ENCODE measurements at places on chromosomes 3 and 15. TPM values are rescaled to one million over a fixed set of nuclear protein-coding genes. Genes with fewer than 3 reads are reported as not detected.

DNA sequence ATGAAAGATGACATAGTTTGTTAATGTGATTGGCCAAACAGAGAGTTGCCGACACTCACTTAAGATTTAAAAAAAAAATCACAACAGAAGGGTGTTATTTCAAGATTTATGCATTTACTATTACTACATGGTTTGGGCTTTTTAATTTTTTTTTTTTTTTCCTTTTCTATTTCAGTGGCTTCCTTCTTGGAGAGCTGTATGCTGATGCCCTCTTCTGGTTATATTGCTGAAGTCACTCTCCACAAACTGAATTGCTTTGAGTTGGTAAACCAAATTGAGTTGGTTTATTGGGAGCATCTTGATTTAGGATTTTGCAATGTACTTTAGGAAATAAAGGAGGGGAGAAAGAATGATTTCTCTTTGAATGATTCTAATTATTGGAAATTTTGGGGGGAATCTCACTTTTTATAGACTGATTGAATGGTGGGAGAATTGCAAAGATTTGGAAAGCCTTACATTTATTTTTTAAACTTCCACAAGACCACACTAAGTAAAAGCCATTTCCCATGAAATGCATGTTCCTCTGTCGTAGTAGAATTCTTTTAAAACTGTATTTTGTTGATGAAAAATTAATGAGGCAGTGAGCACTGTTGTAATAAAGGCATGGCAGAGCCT is 186.6 kb upstream of the FEZF2 start:
- DNase-seq = no peak

DNA sequence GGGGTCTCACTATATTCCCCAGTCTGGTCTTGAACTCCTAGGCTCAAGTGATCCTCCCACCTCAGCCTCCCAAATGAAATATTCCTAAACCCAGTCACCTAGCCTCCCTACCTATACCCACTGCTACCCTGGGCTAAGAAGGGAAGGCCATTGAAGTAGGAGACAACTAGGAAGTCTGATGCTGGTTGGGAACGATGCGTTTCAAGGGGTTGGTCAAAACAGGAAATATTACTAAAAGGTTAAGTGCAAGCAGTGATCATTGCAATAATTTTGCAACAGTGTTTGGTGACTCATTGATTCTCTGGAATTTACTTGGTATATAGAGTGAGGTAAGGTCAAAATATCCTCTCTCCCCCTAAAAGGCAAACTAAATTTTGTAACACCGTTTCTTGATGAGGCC is 4.6 kb upstream of the UQCRC1 start:
- no peak for DNase-seq

GRCh38 chr3:184347321-184348056 is 10.1 kb downstream of the FAM131A start:
- no peak for DNase-seq

DNA sequence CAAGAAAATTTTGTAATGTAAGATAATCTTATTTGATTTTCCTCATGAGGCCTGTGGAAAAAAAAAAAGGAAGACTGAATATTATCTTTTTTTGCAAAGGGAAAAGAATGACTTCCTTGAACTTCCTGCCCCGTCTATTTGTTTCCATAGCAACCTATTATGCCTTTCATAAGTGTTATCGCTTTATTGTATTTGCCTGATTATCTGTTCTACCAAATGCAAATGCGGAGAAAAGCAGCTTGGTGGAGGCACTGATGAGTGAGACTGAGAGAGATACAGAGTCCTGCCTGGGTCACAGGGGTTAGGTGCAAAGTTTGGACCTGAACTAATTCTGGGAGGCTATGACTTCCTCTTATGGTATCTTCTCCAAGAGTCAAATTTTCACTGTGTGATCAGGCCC is 334.0 kb upstream of the KCNMB2 start:
- DNase-seq = no peak

DNA sequence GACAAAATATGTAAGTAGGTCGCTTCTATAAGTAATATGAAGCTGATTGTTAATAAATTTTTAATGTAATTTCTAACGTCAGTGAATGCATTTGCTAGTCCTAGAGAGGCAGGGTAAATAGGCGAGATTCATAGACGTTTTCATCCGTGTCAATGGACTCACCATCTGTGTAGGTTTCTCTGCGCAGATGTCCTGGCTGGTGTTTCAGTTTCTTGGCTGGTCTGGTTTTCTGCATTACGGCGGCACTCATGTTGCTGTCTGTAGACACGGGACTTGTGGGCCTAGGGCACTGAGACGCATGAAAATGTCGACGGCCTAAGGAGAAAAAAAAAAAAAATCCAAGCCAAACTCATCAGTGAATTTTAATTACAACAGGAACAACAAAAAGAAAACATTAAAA is 1153.3 kb downstream of the ROBO1 start:
- no peak for DNase-seq

DNA sequence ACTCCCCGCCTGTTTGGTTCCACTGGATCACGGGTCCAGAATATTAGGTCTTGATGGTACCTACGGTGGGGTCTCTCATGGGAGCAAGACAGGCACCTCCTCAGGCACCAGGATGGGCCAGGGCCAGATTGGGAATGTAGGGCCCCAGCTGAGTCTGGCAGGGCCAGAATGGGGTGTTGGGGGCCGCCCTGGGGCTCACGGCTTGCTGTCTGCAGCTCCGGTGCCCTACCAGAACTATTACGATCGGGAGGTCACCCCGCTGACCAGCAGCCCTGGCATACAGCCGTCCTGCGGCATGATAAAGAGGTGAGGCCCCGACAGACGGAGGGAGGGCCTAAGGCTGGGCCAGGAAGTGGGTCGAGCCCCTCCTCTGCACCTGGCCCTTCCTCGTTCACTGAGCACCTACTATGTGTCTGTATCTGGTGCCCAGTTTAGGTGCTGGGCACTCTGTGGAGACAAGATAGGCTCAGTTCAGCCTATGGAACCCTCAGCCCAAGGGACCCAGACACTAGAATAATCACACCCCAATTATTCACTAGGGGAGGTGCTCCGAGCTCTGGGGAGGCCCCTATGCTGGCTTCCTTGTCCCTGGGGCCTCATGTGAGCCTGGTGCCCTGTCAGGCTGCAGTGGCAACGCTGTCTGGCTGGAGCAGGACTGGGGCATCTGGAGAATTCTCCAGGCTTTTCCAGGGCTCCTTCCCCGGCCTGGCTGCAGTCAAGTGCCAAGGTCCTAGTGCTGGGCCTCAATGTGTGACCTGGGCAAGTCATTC is 37.9 kb downstream of the PSTPIP1 start:
- no peak for DNase-seq

DNA sequence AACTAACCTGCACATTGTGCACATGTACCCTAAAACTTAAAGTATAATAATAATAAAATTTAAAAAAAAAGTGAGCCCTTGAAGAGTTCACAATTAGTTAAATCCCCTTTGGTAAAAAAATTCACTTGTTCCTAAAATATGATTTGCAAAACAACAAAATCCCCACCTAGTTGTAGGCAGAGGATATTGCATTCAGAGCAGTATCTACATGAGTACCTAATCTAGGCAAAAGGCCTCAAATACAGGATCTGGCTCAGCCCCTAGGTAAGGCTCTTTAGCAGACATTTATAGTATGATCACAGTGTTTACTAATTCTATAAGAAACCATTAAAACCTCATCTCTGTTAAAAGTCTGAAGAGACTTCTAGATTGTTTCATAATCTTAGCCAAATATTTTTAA is 89.3 kb upstream of the CCDC80 start:
- no peak for DNase-seq

DNA sequence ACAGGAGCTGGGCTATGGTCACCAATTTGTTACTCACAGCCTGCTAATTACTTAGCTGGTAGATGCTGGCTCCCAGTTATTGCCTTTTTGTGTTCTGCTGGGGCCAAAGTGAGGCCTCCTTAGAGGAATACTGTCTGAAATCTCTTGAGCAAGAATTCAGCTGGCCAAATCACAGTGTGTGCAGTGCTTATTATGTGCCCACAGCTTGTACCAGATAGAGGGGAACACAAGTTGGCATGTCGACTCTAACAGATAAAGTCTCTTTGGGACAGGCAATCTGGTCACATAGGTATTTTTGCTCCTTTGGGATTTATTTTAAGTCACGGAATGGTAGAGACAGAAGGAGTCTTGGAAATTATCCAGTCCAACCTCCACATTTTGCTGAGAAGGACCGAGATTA is 6.3 kb upstream of the TMEM212 start:
- no peak for DNase-seq

- DNase-seq = no peak
Measured at GRCh38 chr3:172675441-172676193, 35.2 kb downstream of the NCEH1 start.

DNA sequence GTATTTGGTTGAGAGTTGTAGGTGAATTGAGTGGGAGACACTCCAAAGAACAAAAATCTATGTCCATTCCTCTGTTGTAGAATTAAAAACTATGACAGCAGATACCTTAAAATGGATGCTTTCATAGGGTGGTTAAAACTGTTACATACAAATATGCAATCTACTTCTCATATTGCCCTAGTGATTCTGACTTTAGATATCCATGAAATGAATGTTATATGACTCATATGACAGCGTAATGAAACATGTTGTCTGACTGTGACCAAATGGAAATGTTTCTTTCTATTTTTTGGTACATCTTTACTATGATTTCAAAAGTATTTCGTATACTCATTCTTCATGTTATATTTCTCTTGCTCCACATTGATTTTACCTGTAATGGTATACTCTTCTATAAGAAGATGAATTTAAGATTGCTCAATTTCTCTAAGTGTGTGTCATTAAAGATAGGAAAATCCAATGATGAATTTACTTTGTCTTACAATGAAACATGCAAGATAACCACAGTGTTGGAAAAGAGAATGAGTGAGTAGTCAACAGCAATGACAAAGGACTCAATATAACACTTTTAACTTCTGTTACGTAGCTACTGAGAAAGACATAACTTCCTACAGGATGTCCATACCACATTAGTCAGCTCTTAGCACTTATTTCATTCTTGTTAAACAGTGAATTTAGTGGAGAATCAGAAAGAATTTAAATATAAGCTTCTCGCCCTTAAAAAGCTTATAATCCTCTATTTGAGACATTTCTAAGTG is 79.3 kb upstream of the LSAMP start:
- no peak for DNase-seq

GRCh38 chr3:189787632-189788031 is 156.4 kb downstream of the TP63 start:
- no peak for DNase-seq

DNA sequence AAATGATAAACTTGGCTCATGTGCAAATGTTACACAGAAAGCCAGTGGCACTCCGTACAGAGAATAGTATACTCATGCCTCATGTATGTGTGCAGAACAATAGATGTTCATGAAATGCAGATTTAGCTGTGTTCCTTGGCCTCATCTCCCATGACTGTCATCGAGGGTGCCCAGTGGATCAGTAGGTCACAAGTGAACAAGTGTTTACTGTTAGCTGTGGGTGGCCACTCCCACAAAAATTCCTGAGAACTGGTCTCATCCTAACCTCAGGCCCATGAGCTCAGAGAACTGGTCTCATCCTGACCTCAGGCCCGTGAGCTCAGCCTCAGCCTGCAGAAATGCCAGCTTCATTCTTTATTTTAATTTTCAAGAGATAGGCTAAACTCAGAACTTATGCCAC is 124.1 kb downstream of the GADL1 start:
- DNase-seq = no peak

GRCh38 chr3:64816355-64816754 is 128.6 kb upstream of the ADAMTS9 start:
- DNase-seq = no peak

DNA sequence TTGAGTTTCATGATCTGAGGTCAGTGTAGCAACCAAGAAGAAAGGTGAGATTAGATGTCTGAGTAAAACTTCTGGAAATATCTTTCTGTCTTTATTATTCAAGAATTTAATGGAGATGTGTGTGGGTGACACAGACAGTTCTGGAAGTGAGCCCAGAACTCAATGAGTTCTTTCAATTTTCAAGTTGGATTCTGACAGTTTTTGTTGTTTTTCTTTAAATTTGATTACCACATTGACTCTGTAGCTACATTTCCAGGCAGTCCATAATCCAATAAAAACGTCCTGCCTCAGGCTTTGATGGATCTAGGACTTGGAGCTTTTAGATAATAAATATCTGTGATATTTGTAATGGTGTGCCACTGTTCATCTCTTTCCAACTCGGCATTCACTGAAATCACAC is 3.9 kb upstream of the PARP14 start:
- DNase-seq = no peak

DNA sequence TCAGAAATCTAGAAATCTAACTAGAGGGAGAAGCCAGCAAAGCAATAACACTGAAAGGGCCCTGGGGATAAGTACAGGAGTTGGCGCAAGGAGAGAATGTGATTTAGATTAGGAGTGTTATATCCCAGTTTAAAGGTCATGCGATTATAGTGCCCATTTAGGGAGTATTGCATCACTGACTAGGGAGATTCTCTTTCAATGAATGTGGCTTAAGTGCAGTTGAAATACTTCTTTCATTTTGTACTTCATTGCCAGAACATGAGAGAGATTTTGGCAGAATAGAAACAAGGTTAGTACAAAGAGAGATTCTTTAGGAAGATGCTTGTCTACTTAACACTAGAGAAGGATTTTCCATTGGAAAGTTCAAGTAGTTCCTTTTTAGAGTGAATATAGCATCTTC is 13.9 kb downstream of the ROBO2 start:
- DNase-seq = no peak

DNA sequence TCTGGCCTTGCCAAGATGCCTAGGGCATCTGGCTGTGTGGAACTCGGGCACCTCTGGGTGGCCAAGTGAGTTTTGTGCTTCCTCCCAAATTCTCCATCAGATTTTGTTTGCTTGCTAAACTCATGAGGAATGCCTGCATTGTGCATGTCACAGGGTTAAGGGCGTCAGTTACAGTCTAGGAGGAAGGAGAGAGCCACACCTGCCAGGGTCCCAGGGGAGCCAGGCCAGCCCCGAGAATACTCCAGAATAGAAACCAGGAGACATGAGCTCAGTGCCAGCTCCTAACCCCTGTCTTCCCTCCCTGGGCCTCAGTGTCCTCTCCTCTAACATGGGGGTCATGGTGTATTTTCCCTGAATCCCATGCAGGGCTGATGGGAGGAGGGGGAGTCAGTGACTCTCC is 22.0 kb upstream of the SKOR1 start:
- DNase-seq = no peak

- DNase-seq = no peak
Measured at GRCh38 chr15:43930556-43930955, 103.8 kb downstream of the WDR76 start.

GRCh38 chr3:31955581-31955980 is 25.5 kb downstream of the OSBPL10 start:
- no peak for DNase-seq

GRCh38 chr3:196754091-196754981 is 14.7 kb downstream of the PAK2 start:
- no peak for DNase-seq

DNA sequence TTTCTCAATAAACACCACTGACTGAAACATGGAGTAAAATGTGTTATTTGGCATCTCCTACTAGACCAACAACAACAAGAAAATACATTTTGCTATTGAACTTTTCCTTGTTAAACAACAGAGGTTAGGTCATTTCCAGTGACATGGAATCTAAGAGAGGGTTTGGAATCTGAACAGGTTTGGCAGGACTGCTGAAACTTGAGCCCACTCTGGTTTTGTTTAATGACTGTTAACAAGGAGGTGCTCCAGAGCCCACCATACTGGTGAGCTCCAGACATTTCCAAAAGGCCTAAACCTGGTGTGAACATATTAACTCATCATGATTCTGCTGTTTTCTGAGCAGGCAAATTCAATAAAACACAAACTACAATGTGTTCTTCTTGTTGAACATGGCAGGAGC is 330.7 kb upstream of the TRIM42 start:
- DNase-seq = no peak

Gene RNF111
- total RNA-seq = 38.2 TPM

Gene MUC20
- total RNA-seq = 3.1 TPM

Gene CFAP20DC
- total RNA-seq = 1.8 TPM

Gene KBTBD13
- total RNA-seq = not detected

Gene CACNA1D
- total RNA-seq = not detected

Gene PPIB
- 225 TPM for total RNA-seq

Data from activated naive CD8-positive, alpha-beta T cell treated with anti-CD3 and anti-CD28 coated beads, Interleukin-2, amount 10 ng/mL, durations not matched to agents 7 days and 5 days (primary cell).